ENCODE measurements at places on chromosomes 1 and 21. TPM values are rescaled to one million over a fixed set of nuclear protein-coding genes. Genes with fewer than 3 reads are reported as not detected.

The ZSWIM5 gene
- total RNA-seq = 0.05 TPM

The OLIG2 gene
- total RNA-seq = not detected

The SH2D1B gene
- total RNA-seq = not detected

The SLAMF8 gene
- 0.21 TPM for total RNA-seq

The MINDY1 gene
- total RNA-seq = 23.3 TPM

The ETV3 gene
- total RNA-seq = 49.3 TPM

The CIART gene
- 4.6 TPM for total RNA-seq

The UBE2U gene
- total RNA-seq = not detected

The KDF1 gene
- 0.27 TPM for total RNA-seq

The GPR25 gene
- not detected for total RNA-seq

The ZYG11B gene
- total RNA-seq = 13.6 TPM

The ITGB2 gene
- total RNA-seq = 151 TPM

DNA sequence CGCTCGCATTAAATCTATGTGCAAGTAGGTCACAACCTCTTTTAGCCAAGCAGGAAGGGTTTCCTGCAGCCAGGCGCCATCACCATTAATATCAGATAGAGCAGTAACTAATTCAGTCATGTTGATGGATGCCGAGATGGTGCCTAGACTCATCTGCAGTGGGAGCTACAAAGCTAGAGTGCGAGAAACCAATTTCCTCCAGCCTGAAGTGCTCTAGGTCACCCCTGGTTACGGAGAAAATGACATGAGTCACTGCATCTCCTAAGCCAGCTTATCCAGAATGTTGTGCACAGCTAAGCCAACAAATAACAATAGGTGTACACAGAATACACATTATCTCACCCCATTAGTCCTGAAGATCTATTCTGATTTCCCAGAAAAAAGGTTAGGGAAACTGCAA is 36.0 kb downstream of the OVAAL start:
- no peak for DNase-seq

- DNase-seq = no peak
Measured at GRCh38 chr1:170445096-170445495, 86.9 kb upstream of the GORAB start.

GRCh38 chr1:20551161-20551560 is 1.2 kb upstream of the FAM43B start:
- no peak for DNase-seq

GRCh38 chr1:39255222-39255621 is 50.7 kb downstream of the MACF1 start:
- no peak for DNase-seq

- DNase-seq = no peak
Measured at GRCh38 chr1:54355931-54356679, 50.1 kb downstream of the SSBP3 start.

GRCh38 chr1:24236789-24237371 is 49.8 kb upstream of the IFNLR1 start:
- no peak for DNase-seq

DNA sequence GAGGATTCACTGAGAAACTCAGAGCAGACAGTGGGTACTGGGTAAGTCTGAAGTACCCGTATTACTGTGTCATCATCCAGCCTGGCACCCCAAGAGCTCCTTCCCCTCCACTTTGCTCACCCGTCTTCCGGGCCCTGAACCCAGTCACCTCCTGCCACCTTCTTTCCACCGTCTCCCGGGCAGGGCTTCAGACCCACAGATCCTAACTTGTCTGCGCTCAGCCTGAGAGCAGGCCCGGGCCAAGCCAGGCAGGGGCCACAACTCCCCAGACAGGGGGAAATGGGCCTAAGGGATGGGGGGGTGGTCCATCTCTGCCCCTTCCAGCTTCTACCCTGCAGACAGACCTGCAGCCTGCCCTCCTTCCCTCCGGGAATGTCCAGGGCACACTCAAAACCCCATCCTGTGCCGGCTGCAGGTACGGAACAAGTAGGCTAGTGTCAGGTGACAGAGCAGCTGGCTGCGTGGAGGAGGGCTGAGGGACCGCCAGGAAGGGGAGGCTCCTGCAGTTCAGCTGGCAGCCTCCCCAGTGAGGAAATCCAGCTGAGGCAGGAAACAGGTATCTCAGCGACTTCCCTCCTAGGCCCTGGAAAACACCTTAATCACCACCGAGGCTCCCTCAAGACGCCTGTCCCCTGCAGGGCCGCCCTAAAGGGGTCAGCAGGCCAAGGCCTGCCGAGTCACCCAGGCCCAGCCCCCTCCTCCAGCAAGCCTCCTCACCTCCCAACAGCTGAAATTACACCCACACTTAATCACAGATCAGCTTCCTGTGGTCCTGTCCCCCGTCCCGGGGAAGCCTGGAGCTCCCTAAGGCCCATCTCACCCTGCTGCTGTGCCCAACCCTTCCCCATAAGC is 3.5 kb downstream of the HSPG2 start:
- no peak for DNase-seq

- DNase-seq = peak; percentile 62
Measured at GRCh38 chr1:19765623-19766022, 34.1 kb downstream of the TMCO4 start.

GRCh38 chr21:42378418-42378817 is 12.1 kb upstream of the TFF1 start:
- no peak for DNase-seq

GRCh38 chr21:35323947-35324346 is 274.8 kb upstream of the RUNX1 start:
- DNase-seq = no peak

GRCh38 chr1:33222381-33222780 is 33.9 kb upstream of the ZNF362 start:
- no peak for DNase-seq

DNA sequence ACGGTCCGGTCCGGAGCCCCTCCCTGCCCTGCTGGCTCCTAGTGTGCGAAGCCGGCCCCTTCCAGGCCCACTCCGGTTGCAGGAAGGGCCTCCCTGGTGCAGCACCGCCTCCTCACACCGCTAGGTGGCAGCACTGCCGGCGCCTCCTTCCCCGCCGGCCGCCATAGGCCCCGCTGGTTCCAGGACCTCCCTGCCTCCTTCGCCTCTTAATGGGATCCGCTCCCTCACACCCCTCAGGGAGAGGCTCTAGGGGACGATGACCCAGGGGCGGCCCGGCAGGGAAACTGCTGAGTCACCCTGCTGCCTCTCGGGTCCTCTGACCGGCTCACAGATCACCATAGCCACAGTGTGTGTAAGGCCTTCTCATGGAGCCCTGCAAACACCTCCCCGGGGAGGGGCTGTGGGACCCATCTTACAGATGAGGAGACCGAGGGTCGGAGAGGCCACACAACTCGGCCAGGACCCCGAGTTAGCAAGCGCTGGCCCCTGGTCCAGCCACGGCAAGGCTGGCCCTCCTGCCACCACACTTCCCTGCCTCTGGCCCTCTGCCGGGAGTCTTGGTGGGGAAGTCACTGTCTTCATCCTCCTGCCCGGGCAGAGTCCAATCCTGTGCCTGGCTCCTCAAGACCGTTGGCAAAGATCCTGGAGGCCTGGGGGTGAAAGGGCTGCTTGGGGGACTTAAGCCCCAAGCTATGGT is 1.6 kb upstream of the AJAP1 start:
- peak; percentile 78 for DNase-seq

DNA sequence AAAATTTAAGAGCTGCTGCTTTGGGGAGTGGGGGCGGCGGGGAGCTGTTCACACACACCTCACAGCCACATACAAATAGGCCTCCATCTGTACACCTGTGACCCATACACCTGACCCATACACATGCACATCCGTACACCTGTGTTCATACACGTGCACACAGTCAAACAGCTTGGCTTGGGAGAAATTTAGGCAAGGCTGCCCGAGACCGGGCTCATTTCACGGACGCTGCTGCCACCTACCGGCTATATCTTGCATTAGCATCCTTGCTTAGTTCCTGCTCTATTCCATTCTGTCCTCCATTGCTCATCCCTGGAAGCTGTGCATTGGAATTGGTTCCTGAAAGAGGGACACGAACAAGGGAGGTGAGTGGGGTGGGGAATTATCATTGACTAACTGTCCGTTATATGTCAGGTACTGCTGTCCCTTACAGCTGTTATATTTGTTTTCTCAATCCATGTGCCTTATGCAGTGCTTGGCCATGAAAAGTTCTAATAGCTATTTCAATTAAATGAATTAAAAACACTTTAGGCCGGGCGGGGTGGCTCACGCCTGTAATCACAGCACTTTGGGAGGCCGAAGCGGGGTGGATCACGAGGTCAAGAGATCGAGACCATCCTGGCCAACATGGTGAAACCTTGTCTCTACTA is 37.1 kb upstream of the EPB41 start:
- peak; percentile 77 for DNase-seq

- DNase-seq = no peak
Measured at GRCh38 chr1:23963617-23964234, 4.1 kb downstream of the PNRC2 start.

DNA sequence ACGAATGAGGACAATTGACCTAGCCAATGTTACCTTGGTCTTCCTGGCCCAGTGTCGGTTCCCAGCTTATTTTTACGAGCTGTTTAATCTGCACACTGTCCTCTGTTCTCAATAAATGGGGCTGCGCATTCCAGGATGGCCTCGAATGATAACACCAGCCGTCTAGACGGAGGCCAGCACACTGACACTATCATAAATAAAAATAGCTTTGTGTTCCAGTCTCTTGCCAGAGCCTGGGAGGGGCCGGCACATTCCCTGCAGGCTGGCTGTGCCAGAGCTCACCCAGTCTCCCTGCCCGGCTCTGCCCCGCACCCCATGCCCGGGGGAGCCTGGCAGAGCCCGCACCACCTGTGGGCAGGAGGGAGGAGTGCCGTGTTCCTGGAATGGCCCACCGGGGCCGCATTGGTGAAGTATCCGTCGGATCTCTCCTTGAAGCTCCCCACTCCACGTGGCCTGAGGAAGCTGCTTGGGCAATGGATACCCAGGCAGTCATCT is 92.1 kb downstream of the SPSB1 start:
- no peak for DNase-seq

GRCh38 chr1:232922485-232922884 is 27.9 kb upstream of the NTPCR start:
- DNase-seq = no peak

DNA sequence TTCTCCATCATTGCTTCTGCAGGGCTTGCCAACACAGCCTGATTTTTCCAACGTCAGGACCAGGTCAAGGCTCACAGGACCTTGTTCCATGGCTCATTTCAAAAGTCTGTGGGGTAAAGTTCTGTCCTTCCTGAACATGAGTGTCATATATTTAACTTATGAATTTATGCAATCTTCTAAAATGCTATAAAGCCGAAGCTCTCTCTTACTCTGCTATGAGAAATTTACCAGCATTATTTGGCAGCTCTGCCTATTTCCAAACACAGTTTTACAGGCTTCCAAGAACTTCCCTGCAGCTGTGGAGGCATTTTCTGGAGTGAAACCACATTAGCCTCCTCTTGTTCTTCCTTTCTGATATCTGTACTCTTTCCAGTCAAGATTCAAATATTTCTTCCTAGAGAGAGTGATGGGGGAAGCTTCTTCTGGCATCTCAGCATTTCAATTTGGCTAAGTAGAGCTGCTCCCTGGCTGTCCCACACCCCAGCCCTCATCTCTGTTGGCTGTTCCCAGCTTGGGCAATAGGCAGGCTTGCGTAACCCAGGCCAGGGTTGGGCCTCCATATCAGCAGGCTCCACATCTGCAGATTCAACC is 15.6 kb upstream of the HMGCS2 start:
- DNase-seq = no peak

- no peak for DNase-seq
Measured at GRCh38 chr1:14238472-14239307, 359.8 kb upstream of the KAZN start.

GRCh38 chr1:171107262-171107940 is 16.7 kb downstream of the FMO3 start:
- no peak for DNase-seq

DNA sequence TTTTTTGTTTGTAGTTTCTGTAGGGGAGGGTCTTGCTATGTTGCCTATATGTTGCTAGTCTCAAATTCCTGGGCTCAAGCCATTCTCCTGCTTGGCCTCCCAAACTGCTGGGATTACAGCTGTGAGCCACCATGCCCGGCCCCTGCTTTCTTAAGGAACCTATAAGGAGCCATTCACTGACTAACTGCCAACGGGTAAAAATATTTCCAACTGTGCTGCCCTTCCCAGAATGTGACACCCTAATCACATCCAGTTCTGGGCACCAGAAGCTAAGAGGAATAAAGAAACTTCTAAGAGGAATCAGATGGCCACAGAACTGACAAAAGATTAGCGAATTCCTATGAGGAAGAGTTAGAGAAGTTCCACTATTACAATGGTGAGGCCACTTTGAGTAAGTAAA is 6.4 kb downstream of the SYPL2 start:
- DNase-seq = no peak

GRCh38 chr1:43034778-43035177 is 76.1 kb upstream of the SLC2A1 start:
- no peak for DNase-seq

- DNase-seq = no peak
Measured at GRCh38 chr1:28928314-28928941, 14.1 kb downstream of the EPB41 start.

- no peak for DNase-seq
Measured at GRCh38 chr1:219790834-219791615, 137.3 kb downstream of the SLC30A10 start.

DNA sequence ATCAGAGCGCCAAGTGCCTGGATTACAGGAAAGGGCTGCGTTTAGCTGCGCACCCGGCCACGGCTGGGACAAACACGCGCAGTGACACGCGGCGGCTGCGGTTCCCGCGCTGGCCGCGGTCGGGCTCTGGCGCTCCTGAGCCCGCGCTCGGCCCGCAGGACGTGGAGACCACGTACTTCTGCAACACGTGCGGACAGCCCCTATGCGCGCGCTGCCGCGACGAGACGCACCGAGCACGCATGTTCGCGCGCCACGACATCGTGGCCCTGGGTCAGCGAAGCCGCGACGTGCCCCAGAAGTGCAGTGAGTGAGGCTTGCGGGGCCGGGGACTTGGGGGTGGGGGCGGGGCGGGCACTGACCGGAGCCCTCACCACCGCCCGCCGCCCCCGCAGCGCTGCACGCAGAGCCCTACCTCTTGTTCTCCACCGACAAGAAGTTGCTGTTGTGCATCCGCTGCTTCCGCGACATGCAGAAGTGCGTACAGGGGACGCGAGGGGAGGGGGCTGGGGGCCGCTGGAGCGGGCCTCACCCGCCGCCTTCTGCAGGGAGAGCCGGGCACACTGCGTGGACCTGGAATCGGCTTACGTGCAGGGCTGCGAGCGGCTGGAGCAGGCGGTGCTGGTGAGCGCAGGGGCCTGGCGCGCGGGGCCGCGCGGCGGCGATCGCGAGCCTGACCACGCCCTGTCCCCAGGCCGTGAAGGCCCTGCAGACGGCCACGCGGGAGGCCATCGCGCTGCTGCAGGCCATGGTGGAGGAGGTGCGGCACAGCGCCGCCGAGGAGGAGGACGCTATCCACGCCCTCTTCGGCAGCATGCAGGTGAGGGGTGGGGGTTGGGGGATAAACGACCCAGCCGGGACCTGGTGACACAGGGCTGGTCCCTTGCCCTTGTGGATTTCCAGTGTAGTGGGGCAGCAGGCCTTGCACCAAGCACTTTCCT is 3.1 kb downstream of the RNF207 start:
- DNase-seq = peak; percentile 32

- DNase-seq = no peak
Measured at GRCh38 chr1:156117414-156118176, 3.1 kb downstream of the LMNA start.
